ENCODE measurements at places on chromosomes 3 and 15.

DNA sequence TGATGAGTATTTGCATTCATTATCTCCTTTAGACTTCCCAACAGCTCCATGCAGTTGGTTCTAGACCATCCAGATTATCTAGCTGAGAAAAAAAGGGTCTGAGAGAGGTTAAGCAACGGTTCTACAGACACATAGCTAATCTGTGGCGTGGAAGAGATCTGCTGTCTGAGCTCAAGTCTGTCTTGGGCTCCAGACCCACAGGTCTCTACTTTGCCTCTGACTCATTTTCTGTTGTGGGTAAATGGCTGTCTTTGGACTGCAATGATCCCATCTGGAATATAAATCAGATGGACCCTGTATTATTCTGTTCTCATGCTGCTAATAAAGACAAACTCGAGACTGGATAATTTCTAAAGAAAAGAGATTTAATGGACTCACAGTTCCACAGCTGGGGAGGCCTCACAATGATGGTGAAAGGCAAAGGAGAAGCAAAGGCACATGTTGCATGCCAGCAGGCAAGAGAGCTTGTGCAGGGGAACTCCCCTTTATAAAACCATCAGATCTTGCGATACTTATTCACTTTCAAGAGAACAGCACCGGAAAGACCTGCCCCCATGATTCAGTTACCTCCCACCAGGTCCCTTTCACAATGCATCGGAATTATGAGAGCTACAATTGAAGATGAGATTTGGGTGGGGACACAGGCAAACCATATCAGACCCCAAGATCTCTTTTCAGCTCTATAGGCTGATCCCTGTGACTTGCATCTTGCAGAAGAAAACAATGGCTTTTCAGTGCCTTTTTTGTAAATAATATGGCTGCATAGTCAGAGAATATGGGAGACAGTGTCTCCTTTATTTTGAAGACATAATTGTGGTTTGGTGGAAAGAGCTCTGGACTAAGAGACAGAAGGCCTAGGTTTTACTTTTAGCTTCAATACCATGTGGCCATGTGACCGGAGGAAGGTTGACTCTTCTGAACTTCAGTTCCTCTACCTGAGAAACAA lies 24.7 kb downstream of the CEMIP start:
- no peak for DNase-seq

DNA sequence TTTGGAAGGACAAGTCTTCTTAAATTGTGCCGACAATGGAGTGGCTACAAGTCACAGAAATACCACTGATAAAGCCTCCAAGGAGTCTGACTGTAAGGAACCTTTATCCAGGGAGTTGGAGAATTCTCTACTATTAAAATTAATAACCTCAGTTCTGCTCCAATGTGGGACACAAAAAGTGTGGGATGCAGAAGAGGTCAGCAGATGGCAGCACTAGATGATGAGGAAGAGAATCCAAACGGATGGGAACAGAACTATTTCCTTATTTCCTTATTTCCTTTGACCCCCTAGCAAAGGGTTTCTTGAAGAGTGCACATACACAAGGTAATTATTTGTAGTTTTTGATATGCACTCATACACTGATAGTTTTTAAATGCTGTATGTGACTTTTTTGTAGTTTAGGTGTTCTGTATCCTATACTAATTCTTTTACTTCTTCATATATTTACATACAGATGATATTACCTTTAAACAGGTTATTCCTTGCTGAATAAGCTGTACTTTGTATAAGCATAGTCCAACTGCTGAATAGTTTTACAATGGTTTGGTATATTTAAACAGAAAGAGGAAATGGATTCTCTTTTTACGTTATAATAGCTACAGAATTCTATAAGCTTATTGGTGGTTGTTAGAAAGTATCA lies 25.6 kb upstream of the NLGN1 start:
- no peak for DNase-seq

GRCh38 chr3:20103731-20104130 lies 63.5 kb downstream of the KAT2B start:
- DNase-seq, result no peak

DNA sequence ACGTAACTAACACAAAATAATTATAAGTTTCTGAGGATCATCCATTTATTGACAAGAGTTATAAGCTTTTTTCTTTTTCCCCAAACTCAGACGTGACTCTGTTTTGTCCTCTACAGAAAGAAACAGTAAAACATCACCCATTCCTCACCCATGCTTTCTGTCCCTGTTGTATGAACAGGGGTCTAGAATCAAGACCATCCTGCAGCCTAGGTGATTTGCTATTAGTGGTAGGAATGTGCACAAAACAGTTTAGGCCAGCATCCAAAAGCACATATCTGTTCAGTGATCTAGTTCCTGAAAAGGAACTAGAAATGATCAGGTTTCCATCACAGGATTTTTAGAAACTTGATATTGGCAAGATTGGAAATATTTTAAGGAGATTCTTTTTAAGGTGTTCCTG lies 527.6 kb downstream of the SOX2 start:
- no peak for DNase-seq

DNA sequence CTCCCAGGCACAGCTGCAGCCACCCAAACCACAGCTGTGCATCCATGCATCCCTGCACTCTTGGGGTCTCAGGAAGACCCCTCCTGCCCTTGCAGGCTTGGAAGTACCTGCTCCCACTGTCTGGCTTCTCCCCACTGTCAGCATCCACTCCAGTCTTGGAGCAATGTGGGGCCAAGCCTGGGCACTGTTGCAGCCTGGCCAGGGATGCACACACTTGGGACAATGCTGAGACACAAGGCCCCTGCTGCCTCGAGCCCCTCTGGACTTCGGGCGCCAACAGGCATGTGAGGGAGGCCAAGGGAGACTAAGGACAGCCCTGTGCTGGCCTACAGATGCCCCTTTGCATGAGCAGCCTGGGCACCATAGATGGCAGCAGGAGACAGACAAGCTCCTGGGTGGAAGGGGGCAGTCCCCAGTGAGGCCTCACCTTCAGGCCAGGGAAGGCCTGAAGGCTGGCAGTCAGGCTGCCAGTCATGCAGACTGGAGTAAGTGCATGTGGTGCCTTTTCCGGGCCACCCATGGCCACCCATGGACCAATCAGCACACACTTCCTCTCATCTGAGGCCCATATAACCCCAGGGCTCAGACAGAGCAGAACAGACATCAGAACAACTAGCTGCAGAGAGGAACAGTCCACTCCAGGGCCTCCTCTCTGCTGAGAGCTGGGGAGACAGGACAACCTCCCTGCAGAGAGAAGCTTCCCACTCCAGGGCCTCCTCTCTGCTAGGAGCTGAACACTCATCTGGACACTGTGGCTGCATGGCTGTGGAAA lies 219.0 kb downstream of the VGLL3 start:
- DNase-seq, result no peak

DNA sequence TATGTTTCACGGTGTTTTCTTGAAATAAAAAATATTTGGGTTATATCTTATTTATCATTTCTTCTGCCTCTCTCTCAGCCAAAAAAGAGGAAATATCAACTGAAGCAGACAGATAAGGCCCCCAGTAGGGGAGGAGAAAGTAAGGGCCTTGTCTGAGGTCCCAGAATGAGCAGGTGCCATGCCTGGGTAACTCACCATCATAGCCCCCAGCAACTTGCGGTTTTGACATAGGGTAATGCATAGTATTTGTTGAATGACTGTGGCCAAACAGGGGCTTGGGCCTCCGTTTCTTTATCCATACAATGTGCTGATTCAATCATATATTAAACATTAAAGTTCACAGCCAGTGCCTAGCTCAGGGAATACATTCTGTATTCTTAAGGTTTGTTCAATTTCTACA lies 119.6 kb downstream of the ABI3BP start:
- no peak for DNase-seq

GRCh38 chr15:35306361-35306981 lies 221.4 kb upstream of the NANOGP8 start:
- no peak for DNase-seq

GRCh38 chr3:48601622-48601994 lies 6.5 kb upstream of the COL7A1 start:
- DNase-seq, result no peak

GRCh38 chr3:167114619-167115018 lies 265.5 kb downstream of the ZBBX start:
- no peak for DNase-seq

GRCh38 chr15:91853948-91854638 lies 585 bp downstream of the SLCO3A1 start:
- DNase-seq, result no peak

DNA sequence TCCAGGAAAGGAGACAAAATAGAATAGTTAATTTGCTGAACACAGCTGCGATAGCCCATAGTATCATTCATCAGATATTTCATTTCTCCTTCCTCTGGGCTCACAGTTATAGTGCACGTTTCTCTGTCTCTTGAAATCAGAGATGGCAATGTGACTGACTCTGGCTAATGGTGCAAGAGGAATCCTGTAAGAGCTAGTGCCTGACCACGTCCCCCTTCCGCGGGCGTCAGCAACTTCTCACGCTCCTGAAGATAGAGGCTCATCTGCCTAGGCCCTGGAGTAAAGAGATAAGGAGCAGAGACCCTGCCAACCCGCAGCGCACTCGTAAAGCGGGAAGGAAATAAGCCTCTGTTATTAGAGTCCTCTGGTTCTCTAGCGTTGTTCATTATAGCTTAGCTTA lies 391.8 kb downstream of the VPS13C start:
- DNase-seq, result no peak

GRCh38 chr15:27725731-27726130 lies 373.4 kb downstream of the OCA2 start:
- no peak for DNase-seq

- no peak for DNase-seq
These were observed 28.1 kb upstream of the CD200R1L start for GRCh38 chr3:112874725-112875124.

DNA sequence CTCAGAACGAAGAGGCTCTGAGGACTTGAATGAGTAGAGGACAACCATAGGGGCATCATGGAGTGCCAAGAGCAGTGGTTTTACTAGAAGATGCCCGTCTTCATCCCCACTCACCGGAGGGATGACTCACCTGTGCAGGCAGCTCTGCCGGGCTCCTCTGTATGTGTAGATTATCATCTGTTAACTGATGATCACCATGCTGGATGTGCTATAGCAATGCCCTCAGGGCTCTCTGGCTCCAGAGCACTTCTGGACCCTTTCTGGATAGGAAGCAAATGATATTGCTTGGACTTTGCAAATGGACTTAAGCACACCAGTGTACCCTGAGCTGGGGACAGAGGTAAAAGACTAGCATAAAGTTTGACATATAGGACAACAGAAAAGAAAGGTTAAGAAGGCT lies 10.2 kb upstream of the TGFBR2 start:
- no peak for DNase-seq

DNA sequence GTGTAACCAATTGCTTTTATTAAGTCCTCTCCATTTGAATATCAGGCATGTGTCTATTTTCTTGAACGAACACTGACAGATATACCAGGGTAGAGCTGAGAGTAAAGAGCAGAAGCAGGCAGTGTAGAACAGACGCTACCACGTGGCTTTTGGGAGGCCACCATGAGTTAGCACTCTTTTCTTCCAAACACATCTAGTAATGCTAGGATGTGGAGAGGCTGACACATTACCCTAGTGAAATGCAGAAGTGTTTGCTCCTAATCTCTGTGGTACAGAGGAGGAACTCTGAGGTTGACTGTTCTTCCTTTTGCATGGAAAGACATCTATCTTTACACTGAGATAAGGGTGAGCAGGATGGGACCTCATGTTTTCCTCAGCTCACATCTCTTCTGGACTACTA lies 216.3 kb downstream of the SATB1 start:
- no peak for DNase-seq

DNA sequence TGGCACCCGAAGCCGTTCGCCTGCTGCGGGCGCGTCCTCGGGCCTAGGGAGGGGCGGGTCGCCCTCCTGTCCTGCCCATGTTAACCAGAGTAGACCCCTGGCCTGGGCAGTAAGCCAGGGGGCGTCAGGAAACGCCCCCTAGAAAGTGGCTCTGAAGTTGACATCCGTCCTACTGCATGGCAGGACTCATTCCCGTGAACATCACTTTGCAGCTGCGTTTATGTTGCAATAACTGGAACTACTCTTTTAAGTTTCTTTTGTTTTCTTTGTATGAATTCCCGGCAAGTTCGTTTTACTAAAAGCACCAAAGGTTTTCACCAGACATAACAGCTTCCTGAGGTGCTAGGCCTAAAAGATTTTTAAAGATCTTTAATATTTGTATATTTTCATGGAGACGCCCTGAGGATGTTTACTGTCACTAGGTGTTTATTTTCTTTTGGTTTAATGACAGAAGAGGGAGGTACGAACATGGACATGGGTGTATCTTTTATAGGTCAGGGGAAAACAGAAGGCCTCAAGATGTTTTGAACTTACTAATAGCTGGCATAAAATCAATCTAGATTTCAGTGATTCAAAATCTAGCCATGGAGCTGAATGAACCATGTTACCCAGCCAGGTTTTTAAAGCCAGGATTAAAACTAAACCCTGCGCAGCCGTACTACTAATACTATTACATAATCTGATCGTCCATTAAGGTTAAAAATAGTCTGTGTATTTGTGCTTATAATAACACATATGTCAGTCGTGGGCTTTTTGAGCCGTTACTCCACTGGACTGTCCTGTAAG lies 1.0 kb downstream of the C15orf61 start:
- no peak for DNase-seq

Data from activated CD8-positive, alpha-beta memory T cell treated with anti-CD3 and anti-CD28 coated beads for 4 hours (primary cell).